ENCODE measurements at places on chromosomes 11 and 22.

- no peak for DNase-seq
Measured at GRCh38 chr11:4830346-4830745, 9.2 kb downstream of the OR51F2 start.

- no peak for DNase-seq
Measured at GRCh38 chr11:74470526-74470925, 3.2 kb upstream of the KCNE3 start.

- DNase-seq = no peak
Measured at GRCh38 chr11:16909359-16910035, 104.7 kb downstream of the PLEKHA7 start.

GRCh38 chr11:116189408-116190170, 583.2 kb downstream of the BUD13 start:
- no peak for DNase-seq

GRCh38 chr11:70080763-70081162, 2.6 kb downstream of the ANO1 start:
- DNase-seq = no peak

GRCh38 chr22:45212992-45213751, 27.5 kb downstream of the KIAA0930 start:
- DNase-seq = no peak

DNA sequence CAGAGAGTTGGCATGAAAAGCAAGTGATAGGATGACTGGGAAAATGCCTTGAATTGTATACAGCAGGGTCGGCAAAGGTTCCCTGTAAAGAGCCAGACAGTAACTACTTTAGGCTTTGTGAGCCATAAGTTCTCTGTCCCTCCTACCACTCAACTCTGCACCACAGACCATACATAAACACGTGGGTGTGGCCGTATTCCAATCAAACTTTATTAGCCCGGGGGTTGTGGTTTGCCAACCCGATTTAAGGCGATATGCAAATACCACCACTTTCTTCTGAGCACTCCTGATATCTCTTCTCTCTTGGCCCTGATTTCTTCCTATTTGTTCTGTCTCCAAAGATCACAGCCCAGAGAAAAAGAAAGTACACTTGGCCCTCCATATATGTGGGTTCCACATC, 87.5 kb downstream of the MN1 start:
- DNase-seq = no peak

DNA sequence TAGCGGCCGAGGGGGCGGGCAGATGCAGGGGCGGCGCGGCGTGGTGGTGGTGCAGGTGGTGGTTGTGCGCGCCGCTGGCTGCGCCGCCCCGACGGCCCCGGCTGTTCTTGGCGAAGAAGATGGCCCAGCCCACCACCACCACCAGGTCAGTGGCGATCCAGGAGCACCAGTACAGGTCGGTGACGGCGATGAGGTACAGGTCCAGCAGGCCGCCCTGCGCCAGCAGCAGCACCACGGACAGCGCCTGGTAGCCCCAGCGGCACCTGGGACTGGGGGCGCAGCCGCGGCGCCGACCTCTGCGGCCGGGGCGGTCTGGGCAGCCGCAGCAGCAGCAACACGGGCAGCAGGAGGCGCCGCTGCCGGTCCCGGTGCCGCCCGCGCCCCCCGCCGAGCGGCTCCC, 879 bp downstream of the TMEM121B start:
- no peak for DNase-seq

DNA sequence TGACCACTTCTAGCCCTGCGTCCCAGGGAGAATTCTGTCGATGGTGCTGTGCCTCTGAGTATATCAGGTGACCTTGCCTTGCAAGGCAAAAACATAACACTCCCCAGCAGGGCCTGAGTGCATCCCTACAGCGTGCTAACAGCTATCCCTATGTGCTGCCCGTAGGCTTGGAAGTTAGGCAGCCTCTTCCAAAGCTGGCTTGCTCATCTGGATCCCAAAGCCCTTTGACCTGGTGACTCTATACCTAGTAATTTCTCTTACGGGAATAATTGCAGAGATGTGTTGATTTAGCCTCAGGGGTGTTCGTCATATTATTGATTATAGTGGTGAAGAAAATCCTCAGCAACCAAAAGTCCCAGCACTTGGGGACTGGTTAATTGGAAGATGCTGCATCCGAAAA, 32.6 kb upstream of the CRYBB3 start:
- no peak for DNase-seq

DNA sequence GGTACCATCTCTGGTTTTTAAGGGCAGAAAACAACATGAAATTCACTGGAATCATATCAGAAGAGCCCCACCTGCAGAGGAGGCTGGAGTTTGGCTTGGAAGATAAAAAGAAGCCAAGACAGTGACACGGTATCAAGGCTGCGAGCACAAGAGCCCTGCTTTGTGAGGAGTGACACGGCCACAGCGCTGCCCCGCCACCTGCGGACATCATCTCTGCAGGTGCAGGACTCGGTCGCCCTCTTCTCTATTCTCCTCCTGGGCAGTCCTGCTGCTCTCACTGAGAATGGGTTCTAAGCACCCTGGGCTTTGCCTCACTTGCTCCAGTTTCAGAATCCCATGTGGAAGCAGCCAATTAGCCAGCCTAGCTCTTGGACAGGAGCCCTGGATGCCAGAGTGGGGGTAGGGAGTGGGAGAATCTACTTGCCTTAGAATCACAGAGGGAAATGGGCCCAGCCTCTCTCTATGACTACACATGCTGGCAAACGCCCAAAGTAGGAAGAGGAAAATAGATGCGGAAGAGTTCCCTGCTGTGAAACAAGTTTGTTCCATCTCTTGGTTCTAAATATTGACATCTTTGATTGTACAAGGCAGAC, 17.1 kb downstream of the APOL4 start:
- no peak for DNase-seq

- DNase-seq = no peak
Measured at GRCh38 chr22:33326540-33327295, 268.5 kb upstream of the SYN3 start.

DNA sequence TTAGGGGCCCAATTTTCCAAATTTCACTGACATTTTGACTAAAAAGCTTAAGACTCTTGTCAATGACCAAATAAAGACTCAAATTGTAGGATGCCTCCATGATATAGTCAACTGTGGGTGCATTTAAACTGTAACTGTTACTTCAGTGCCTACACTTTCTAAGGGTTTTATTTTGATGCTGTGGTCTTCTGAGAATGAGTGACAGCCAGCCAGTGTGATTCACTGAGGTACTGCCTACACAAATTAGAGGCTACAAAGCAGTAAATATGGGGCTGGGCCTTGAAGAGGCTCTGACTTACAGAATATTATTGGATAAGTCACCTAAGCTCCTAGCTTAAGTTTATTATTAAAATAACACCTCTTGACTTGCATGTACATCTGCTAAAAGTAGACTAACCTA, 210.6 kb downstream of the SWAP70 start:
- DNase-seq = no peak

GRCh38 chr22:25781801-25782200, 39.8 kb downstream of the MYO18B start:
- DNase-seq = no peak

DNA sequence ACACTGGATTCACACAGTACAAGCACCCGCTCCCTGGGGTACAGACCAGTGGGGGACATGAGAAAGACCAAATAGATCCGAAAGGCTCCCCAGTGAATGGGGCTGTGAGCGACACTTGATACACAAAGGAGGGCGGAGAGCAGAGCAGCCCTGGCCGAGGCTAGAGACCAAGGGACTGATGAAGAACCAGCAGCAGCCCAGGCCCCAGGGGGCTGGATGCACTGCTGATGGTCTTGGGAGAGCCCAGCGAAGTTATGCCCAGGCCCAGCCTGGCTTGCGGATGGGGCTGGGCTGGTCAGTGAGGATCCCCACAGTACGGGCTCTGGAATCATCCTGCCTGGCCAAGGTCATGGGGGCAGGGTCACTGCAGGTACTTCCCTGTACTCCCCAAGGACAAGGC, 23.2 kb downstream of the ARHGAP1 start:
- no peak for DNase-seq

DNA sequence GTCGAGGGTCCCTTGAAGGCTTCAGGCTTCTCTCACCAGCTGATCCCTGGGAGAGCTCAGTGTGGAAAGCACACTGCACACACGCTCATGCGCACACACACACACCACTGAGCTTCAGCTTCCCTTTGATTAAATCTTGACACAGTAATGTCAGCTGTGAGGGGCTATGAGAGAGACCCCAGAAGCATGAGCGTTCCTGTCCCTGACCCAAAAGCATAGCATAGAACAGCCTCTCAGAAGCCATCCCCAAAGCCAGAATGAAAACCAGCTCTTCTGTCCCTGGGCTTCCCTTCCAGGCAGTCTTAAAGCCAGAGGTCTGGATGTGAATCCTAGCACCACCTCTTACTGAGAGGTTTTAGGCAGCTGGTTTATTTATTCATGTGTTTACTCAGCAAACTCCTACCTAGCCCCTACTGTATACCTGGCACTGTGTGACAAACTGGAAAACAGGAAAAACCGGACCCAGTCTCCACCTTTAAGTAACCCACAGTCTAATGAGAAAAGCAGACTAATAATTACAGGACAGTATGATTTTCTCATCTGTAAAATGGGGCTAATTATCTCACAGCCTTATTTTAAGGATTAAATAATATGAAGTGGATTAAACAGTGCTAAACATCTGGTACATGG, 15.9 kb downstream of the GALNT18 start:
- DNase-seq = no peak

DNA sequence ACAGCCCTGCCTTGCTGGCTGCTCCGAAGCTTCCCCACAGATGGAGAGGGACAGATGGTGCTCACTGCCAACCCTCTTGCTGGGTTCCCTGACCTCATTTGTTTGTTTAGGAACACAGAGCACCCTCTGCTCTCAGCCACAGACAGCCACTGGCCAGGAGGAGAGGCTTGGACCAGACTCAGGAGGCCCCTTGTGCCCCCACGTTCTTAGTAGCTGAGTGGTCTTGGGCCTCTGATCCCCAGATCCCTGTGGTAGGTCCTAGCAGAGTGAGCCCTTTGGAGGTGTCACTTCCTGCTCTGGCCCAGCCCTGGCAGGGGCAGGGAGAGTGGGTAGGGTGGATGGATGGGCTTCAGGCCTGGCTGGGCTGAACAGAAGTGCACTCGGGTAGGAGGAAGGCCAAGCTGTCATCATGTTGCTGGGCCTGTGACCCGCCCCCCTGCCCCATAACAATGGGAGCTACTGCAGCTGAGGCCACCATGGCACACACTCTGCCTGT, 84.0 kb downstream of the DHCR7 start:
- DNase-seq = no peak

GRCh38 chr22:32199341-32199740, 5.5 kb downstream of the RFPL2 start:
- DNase-seq = no peak

GRCh38 chr11:78562398-78562797, 12.3 kb downstream of the NARS2 start:
- DNase-seq = no peak

- no peak for DNase-seq
Measured at GRCh38 chr11:20618083-20618482, 18.7 kb downstream of the SLC6A5 start.

DNA sequence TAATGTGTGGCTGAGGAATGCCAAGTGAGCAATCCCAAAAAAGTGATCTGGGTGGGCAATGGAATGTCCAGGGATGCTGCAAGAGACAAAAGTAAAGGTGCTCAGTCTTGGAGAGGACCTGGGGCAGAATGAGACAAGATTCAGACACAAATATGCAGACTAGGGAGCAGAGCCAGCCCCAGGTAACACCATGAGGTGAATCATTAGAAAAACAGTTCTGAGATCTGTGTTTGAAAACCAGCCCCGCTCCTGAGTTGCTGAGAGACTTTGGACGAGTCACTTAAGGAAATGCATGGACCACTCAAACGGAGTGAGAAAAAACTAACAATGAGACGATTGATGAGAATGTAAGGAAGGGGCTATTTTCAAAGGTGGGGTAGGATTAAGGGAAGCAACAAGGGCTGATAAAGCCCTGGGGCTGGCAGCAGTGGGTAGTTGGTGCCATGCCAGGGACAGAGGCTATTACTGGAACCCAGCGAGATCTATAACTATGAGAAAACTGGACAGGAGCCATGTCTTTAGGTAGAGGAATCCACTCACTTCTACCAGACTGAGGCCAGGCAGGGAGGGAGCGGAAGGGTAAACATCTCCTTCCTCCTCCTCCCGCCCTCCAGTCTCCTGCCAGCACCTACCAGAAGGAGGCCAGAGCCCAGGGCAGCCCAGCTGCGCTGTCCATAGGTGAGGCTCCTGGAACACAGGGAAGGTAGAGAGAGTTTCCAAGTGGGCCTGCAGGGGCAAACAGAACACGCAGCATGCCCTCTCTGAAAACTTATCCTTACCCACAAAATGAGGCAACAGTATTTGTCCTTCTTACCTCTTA, 130.4 kb upstream of the TEAD1 start:
- DNase-seq = no peak

DNA sequence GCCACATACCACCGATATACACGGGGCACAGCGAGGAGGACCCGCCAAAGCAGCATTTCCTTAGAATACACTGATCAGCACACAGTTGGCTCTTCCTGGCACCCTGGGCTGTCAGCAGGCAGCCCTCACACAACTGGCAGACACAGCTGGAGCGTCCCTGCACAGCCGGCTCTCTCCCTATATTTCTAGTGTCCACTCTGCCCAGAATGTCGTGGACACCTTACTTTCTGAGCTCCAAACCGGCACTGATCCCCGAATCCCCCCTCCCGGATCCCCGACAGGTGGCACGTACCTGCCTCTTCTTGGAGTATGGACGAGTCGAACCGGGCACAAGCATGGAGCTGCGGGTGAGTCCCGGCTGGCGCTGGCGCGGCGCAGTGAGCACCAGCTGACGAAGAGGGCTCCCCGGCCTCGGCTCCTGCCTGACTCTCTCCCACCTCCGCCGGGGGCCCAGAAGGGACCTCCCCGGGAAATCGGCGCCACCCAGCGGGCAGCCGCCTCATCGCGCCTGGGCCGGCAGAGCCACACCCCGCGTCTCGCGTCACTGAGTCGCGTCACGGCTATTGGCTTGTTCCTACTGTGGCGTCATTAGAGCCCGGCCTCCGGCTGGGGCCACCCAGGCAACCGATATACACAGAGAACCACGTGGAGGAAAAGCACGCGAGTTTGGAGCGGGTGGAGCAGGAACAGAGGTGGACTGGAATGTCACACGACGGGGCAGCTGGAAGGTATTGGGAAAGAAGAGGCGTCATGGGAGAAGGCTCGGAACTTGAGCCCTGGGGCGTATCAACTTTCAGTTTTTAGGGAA, at the start of gene USP2:
Gene USP2 (minus strand): TSS at position 510 of the 808 bp plus-strand sequence. CDS start 8,210 bp downstream, outside the sequence.
- DNase-seq = peak; percentile 94

Data from stimulated activated CD8-positive, alpha-beta memory T cell treated with anti-CD3 and anti-CD28 coated beads, Interleukin-7, amount 100 ng/mL, for 48 hours (primary cell).